ENCODE measurements at places on chromosomes 1 and 21. TPM values are rescaled to one million over a fixed set of nuclear protein-coding genes. Genes with fewer than 3 reads are reported as not detected.

RCC1 gene
- 35.1 TPM for total RNA-seq

CYP4Z1 gene
- total RNA-seq: 3.5 TPM

TRIM17 gene
- total RNA-seq: 22.6 TPM

NES gene
- total RNA-seq: 42.4 TPM

RPRD2 gene
- total RNA-seq: 44.7 TPM

ZNF683 gene
- total RNA-seq: 1.2 TPM

AVPR1B gene
- total RNA-seq: not detected

LCE1F gene
- not detected for total RNA-seq

GPX7 gene
- 8.9 TPM for total RNA-seq

LCE1D gene
- not detected for total RNA-seq

PHLDA3 gene
- 75.4 TPM for total RNA-seq

SRM gene
- 72.6 TPM for total RNA-seq

SUSD4 gene
- total RNA-seq: 21.9 TPM

RC3H1 gene
- 49.1 TPM for total RNA-seq

MNDA gene
- 2.1 TPM for total RNA-seq

PLPP3 gene
- total RNA-seq: 109 TPM

AGT gene
- 47.6 TPM for total RNA-seq

CD1D gene
- total RNA-seq: 1.7 TPM

CSF3R gene
- total RNA-seq: 13.7 TPM

ERG gene
- total RNA-seq: 27.2 TPM

TPTE gene
- total RNA-seq: not detected

ZNF281 gene
- total RNA-seq: 10.8 TPM
